ENCODE measurements at places on chromosomes 6 and 20.

DNA sequence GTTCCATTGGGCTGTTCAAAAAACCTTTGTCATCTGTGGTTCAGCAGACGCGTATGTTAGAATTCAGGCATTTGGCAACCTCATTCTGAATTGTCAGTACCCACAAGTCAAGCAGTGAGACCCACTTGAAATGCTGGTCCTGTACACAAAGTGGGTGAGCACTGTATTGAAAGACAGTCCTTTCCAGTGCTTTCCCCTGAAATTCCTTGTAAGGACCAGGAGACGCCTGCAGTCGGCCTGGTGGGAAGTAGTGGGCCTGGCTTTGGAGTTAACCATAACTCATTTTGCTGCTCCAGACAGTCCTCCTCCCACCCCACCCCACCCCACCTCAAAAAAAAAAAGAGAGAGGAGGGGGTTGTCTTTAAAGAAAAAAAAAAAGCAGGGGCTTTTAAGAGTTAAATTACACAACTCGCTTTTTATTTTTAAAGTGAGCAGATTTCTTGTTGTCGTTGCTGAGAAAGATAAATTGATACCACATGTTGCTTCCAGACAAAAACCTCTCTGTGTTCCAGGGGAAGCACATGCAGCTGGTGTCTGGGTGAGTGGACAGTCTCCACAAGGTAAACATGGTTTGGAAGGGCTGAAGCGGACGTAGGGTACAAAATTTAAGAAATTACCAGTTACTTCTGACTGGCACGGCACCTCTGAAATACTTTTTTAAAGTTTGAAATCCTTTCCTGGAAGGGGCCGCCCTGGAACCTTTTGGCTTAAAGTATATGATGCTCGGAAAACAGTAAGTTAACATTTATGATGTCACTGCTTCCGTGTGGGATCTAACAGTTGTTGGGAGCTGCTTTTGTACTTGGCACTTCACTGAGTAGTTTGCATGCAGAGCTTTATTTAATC, 95.3 kb downstream of the FOXO3 start:
- DNase-seq, result no peak

- DNase-seq, result no peak
Observed at GRCh38 chr6:113626475-113626874, 230.7 kb upstream of the MARCKS start.

GRCh38 chr6:100447081-100447899, 17.4 kb downstream of the SIM1 start:
- DNase-seq, result no peak

GRCh38 chr6:157789297-157789696, 33.7 kb upstream of the SNX9 start:
- no peak for DNase-seq

DNA sequence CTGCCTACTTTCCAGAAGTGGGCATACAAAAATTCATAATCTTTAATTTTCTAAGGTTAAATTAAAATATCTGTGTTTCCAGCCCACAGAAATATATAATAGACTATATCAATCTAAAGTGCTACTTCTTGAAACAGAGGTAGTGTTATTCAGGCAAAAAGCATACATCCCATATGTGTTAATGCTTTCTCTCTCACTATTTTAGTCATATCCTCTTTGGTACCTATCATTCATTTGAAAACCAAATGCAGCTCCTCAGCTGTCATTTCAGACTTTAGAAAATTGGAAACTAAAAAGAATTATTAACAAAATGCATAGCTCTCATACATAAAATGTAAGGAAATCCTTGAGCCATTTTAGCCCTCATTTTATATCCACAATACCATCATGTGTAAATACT, 925 bp downstream of the FHL5 start:
- DNase-seq, result no peak

- no peak for DNase-seq
Observed at GRCh38 chr6:156977527-156978291, 200.5 kb downstream of the ARID1B start.

DNA sequence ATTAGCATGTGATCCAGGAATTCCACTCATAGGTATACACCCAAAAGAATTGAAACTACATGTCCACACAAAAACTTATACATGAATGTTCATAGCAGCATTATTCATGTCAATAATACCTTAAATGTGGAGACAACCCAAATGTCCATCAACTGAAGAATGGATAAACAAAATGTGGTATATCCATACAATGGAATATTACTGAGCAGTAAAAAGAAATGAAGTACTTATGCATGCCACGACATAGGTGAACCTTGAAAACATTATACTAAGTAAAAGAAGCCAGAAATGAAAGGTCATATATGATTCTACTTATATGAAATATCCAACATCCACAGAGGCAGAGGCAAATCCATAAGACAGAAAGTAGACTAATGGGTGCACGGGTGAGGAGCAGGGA, 159.9 kb downstream of the UNC5CL start:
- DNase-seq, result no peak

GRCh38 chr20:59977086-59977485, 18.9 kb downstream of the CDH26 start:
- DNase-seq, result no peak

- no peak for DNase-seq
Observed at GRCh38 chr20:60085551-60086132, 127.4 kb downstream of the CDH26 start.

GRCh38 chr6:32375739-32376529, 4.2 kb upstream of the TSBP1 start:
- no peak for DNase-seq

GRCh38 chr6:137089305-137089704, 44.5 kb upstream of the IL20RA start:
- no peak for DNase-seq

Measured in caudate nucleus (tissue), 63 donors.